ENCODE measurements at places on chromosomes 12 and 14. TPM values are rescaled to one million over a fixed set of nuclear protein-coding genes. Genes with fewer than 3 reads are reported as not detected.

DNA sequence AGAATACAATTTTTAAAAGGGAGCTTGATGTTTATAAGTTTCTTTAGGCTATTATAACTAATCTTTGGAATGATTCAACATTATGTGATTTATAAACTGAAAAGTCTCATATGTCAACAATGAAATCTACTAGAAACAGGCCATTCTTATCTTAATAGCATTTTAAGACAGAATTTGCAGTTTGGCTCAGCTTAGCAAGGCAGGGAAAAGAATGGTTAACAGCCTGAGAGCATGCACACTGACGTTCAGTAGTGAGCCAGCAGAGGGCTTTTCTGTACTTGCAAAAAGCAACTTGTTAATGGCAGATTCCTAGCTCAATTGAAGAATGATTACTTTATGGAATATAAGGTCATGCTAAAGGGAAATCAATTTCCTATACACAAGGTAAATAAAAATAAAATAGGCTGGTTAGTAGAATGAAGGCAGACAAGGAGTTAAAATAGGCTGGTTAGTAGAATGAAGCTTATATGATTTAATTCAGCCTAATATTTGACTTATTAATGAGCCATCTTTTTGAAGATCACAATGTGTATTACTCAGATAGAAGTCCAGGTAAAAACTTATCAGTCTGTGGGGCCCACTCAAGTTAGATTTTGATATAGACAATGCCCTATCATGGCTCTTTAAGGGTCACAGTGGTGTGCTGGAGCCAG is 95.9 kb downstream of the OTOGL start:
- DNase-seq, result no peak

GRCh38 chr12:104371043-104371870 is 67.7 kb downstream of the EID3 start:
- no peak for DNase-seq

GRCh38 chr14:74649167-74649566 is 37.1 kb upstream of the LTBP2 start:
- DNase-seq, result no peak

GRCh38 chr14:105090493-105091053 is 25.3 kb upstream of the GPR132 start:
- DNase-seq, result peak; percentile 89

GRCh38 chr14:103361867-103362266 is 23.3 kb upstream of the MARK3 start:
- DNase-seq, result no peak

Gene TRIP11
- total RNA-seq, result 46.0 TPM

DNA sequence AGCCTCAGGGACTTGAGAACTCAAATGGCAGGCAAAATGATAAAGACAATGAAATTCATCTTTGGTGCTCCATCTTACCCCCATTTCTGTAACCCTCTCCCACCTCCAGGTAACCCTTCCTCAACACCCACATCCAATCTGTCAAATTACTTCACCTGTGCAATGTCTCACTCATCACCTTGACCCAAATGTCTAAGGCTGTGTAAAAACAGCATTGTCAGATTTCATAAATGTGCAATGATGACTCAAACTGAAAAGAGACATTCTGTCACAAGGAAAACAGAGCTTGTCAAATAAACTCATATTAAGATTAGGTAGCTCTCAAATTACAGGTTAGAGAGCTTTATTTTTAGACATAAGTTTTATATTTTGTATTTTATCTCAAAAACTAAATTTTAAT is 19.9 kb upstream of the COCH start:
- DNase-seq, result no peak

Gene GDF3
- not detected for total RNA-seq

Gene FIGNL2
- total RNA-seq, result 0.23 TPM

DNA sequence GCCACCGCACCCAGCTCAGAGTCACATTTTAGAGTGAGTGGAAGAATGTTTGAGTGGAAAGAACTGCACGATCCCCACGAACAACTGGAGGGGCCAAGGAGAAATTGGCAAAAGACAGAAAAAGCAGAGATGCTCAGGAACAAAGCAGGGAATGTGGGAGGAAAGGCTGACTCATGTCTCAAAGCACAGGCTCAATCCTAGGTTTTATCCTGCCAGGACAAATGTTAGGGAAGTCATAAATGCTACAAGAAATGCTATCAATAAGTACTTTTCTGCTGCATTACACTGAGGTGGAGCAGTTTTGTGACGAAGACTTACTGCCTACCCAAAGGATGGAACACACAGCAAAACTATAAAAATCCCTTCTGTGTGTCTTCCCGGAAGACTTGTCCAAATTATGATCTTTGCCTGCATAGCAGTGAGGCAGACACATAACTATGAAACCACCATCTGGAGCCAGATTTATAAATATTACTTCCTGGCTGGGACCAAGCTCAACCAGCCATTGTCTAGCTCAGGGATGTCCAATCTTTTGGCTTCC is 26.7 kb downstream of the NIN start:
- DNase-seq, result no peak

- no peak for DNase-seq
These were observed 4.8 kb upstream of the HVCN1 start for GRCh38 chr12:110693731-110694130.

GRCh38 chr14:56224229-56224628 is 106.0 kb downstream of the PELI2 start:
- no peak for DNase-seq

DNA sequence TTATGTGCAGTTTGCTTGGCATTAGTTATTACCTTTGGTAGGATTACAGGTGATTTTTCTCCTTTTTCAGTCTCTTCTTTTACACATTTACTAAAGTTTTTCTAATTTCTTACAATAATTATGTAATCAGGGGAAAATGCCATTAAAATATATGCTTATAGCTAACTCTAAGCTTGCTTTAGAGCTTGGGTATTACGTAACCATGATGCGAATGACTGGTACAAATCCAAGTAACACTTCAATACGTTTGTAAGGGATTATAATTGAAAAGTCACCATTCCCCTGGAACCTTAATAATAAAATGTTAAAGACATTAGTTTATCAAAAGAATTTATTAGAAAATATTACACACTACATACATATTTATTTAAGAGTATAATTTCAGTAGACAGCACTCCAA is 71.6 kb downstream of the SCAF11 start:
- no peak for DNase-seq

Gene BCL11B
- 81.7 TPM for total RNA-seq

DNA sequence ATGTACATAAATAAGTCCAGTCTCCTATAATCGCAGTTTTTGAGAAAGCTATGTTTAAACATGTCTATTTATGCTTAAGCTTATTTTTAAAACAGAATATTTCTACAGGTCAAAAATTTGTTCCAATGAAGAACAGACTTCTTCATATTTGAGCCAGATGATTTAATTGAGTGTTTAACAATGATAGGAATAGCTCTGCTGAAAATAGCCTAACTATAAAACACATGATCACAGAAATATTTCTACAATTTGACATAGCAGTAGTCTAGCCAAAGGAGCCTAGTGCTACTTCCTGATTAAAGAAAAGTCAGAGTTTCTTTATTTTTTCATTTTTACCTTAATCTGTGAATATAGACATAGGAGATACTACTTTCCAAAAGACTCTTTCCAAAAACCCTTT is 29.4 kb downstream of the DCP1B start:
- DNase-seq, result no peak

GRCh38 chr14:98924046-98924445 is 348.0 kb downstream of the BCL11B start:
- DNase-seq, result no peak

- DNase-seq, result no peak
These were observed 44.4 kb upstream of the CPM start for GRCh38 chr12:68977335-68977734.

Gene CCDC184
- 0.63 TPM for total RNA-seq

- DNase-seq, result no peak
These were observed 1.2 kb upstream of the FGD4 start for GRCh38 chr12:32398181-32398580.

DNA sequence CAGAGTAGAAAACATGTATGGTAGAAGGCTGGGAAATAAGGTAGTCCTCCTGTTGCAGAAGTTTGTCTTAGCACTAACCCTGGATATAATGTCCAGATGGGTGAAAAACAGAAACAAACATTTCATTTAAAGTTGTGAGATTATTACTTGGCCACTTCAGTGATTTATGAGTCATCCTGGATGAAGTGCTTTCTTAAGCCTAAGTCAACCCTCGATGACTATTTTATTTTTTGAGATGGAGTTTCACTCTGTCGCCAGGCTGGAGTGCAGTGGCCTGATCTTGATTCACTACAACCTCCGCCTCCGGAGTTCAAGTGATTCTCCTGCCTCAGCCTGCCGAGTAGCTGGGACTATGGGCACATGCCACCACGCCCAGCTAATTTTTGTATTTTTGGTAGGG is 10.2 kb downstream of the DLST start:
- DNase-seq, result no peak

DNA sequence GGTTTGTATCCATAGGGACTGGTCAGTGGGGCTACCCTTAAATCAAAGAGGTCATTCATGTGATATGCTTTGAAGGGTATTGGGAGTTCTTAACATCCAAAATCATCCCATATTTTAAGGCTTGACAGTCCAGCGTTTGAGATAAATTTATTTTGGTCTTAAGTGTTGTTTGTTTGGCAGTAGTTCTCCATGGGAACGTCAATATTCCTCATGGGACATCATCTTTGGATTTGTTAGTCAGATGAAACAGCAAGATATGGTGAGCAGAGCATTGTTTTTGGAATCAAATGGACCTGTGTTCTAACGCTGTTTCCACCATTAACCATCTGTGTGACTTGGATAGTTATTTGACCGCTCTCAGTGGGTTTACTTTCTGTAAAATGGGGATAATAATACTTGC is 45.9 kb upstream of the GSG1 start:
- DNase-seq, result no peak

GRCh38 chr12:93748672-93749383 is 71.7 kb downstream of the CRADD start:
- no peak for DNase-seq

DNA sequence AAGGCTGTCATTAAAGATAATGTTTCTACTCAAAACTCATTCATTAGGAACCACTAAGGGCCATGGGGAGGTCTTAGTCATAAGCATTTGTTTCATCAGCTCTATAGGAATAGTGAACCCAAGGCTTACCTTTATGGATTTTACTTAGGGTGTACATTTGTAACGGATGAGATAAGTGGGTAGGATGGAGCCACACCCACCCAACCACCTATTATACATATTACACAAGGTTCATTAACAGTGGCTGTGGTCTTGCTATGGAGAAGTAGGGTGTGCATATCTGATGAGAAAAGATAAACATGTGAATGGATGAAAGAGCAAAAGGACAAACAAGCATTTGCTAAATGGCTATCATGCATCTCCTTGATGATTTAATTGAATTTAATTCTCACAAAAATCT is 39.6 kb upstream of the ITPR2 start:
- DNase-seq, result no peak

Gene SERPINA5
- not detected for total RNA-seq

Gene KRT4
- total RNA-seq, result not detected

Gene KRT73
- not detected for total RNA-seq

Gene KRT71
- total RNA-seq, result not detected

DNA sequence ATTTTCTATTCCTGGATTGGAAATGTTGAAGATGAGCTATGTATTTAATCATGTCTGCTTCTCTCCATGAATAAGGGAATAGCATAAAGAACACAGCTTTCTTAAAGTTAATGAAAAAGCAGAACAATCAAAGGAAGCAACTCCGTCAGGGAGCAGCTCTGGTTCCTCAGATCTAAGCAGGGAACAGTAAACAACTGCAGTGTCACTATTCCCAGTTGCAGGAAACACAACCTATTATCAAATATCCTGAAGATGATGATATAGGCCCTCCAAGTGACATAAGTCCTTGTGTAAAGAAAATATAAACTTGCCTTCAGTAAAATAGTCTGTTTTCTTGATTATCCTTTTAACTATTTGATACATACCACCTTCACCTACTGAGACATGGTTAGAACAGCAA is 228.1 kb downstream of the KCNC2 start:
- DNase-seq, result no peak

GRCh38 chr14:100100032-100100703 is 34.9 kb downstream of the EVL start:
- no peak for DNase-seq

Gene CMKLR1
- total RNA-seq, result not detected

GRCh38 chr12:116009805-116010204 is 267.7 kb downstream of the MED13L start:
- DNase-seq, result no peak

Gene RPS6KA5
- 49.9 TPM for total RNA-seq

- no peak for DNase-seq
These were observed 1.6 kb upstream of the SLC7A8 start for GRCh38 chr14:23185063-23185462.

- no peak for DNase-seq
These were observed 201.2 kb downstream of the TTC8 start for GRCh38 chr14:89025561-89026236.

GRCh38 chr14:81826081-81826480 is 292.4 kb upstream of the SEL1L start:
- no peak for DNase-seq

DNA sequence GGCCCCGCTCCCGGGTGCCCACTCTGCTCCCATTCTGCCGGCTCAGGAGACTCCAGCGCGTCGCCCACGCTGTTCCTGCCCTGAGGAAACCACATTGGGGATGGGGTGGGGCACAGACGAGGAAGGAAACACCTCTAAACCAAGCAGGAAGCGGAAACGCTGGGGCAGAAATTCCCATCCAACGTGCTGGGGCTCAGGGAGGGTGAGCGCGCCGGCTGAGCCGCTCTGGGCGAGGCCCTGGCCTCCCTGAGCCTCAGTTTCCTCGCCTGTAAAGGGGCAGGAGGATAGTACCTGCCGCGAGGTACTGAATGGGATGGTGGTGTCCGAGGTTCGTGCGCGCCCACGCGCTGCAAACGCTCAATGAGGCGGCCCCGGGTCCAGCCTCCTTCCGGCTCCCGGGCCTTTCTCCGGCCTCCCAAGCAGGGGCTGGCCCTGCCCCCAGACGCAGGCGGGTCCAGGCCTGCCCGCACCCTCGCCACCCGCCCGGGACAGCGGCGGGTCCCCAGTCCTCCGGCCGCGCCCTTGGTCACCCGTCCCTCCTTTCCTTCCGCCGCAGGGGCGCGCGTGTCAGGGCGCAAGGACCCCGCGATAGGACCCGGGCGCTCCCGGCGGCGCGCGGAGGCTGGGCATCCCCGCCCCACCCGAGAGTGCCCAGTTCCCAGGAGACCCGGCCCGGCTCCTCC is 673 bp downstream of the BEGAIN start:
- peak; percentile 26 for DNase-seq

Gene PFKM
- 16.8 TPM for total RNA-seq

Gene SLC2A13
- 3.4 TPM for total RNA-seq

Gene ALDH6A1
- total RNA-seq, result 18.2 TPM

Gene IL22
- total RNA-seq, result 3.8 TPM

Gene CKB
- 3.8 TPM for total RNA-seq

GRCh38 chr12:46521145-46521544 is 148.6 kb upstream of the SLC38A2 start:
- DNase-seq, result no peak

GRCh38 chr14:94665121-94665520 is 52.9 kb downstream of the SERPINA3 start:
- no peak for DNase-seq

- DNase-seq, result no peak
These were observed 86.5 kb downstream of the LRIG3 start for GRCh38 chr12:58833853-58834252.

GRCh38 chr12:52354200-52354599 is 13.1 kb downstream of the KRT85 start:
- DNase-seq, result no peak

Gene MUCL1
- not detected for total RNA-seq

- no peak for DNase-seq
These were observed 297.1 kb upstream of the TBX3 start for GRCh38 chr12:114981036-114981435.

- DNase-seq, result no peak
These were observed 481.1 kb downstream of the CCER1 start for GRCh38 chr12:90473831-90474230.

GRCh38 chr14:79840103-79840502 is 371.2 kb downstream of the DIO2 start:
- DNase-seq, result no peak

Data from activated CD4-positive, alpha-beta memory T cell treated with anti-CD3 and anti-CD28 coated beads, Interleukin-2, amount 10 ng/mL, durations not matched to agents 7 days and 5 days (primary cell).